Astrocyte (in vitro differentiated cells and primary cell): ENCODE measurements at places on chromosomes 12 and 14. TPM values are rescaled to one million over a fixed set of nuclear protein-coding genes. Genes with fewer than 3 reads are reported as not detected.

Gene TAS2R7
- total RNA-seq, result not detected in 2 replicates

Gene G2E3
- total RNA-seq, result 22.4 and 22.8 TPM in 2 replicates

Gene PUS1
- total RNA-seq, result 30.4 and 33.7 TPM in 2 replicates

Gene RAB15
- 32.1 and 36.3 TPM in 2 replicates for total RNA-seq

Gene OAS1
- total RNA-seq, result 132 and 149 TPM in 2 replicates

Gene VDR
- total RNA-seq, result 6.1 and 6.6 TPM in 2 replicates

Gene GALNT8
- total RNA-seq, result 6.4 and 6.8 TPM in 2 replicates

DNA sequence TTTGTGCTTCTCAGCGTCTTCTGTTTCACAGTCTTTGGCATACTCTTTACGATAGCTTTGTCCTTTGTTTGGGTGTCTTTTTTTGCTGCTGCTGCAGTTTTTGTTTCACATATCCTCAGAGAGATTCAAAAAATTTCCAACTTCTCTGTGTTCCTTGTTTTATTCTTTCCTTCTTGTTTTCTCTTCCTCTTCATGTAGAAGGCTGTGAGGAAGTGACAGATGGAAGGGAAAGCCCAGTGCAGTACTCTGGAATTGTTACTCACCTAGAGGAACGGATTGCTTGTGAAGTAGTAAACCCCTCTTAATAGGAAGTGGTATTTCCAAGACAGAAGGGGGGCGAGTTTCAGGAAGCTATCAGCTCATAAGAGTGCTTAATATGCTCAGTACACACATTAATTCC, 1.7 kb downstream of the CREBL2 start:
- no peak for DNase-seq
- H3K27ac ChIP-seq, result no peak overlapping the region
- H3K27me3 ChIP-seq, result no peaks in the 10 kb centered on the region
- H3K4me1 ChIP-seq, result no peaks in the 10 kb centered on the region

DNA sequence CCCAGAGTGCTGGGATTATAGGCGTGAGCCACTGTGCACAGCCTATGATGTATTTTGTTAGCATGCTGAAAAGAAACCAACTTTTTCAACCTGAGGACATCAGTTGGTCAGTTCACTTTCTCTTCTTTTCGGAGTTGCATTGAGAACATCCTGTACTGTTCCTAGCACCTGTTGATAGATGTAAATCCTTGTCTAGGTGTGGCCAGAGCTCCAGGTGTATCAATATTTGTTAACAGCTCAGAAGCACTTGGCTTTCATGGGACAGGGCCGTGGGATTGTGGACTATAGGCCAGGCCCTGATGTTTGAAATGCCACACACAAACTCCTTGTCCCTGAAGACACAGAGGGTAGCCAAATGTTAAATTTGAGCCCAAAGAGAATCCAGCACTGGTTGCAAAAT, 14.9 kb downstream of the HCAR2 start:
- H3K27ac ChIP-seq, result no peak overlapping the region
- no peaks in the 10 kb centered on the region for H3K36me3 ChIP-seq
- no peaks in the 10 kb centered on the region for H3K4me1 ChIP-seq
- no peaks in the 10 kb centered on the region for H3K27me3 ChIP-seq
- no peak for DNase-seq
- H3K4me3 ChIP-seq, result no peak overlapping the region

GRCh38 chr14:53260286-53260685, 107.2 kb upstream of the DDHD1 start:
- H3K4me3 ChIP-seq, result no peak overlapping the region
- no peaks in the 10 kb centered on the region for H3K27me3 ChIP-seq
- H3K36me3 ChIP-seq, result no peaks in the 10 kb centered on the region
- no peak overlapping the region for H3K27ac ChIP-seq

DNA sequence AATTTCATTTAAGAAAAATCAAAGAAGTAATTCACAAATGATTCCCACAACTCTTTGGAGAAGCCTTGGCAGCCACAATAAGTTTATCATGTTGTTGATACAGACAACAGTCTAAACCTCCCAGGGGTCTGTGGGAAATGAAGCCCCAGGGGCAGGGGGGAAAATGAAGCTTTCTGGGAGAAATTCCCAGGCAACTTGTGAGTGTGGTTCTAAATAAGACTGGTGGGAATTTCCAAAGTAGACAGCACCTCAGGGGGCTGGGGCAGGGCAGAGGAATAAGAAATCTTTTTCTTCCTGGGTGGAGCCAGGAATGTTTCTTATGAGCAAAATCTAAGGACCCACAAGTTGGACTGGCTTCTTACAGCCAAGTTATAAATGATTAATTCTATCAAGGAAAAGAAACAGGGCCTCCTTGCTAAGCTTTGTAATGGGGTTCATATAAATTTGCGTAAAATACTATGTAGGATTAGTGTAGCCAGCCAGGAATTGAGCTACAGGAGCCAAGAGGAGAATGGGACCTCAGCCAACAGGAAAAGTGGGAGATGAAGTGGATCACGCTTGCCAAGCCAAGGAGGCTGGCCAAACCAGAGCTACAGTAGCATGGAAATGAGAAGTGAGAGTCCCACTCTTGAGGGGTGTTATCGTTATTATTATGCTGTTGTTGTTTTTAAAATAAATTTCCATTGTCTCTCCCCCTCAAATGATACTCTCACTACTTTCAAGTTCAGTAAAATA, 182.9 kb upstream of the FAR2 start:
- no peaks in the 10 kb centered on the region for H3K27me3 ChIP-seq
- no peaks in the 10 kb centered on the region for H3K36me3 ChIP-seq
- H3K4me1 ChIP-seq, result peaks cover 3% of the 10 kb centered on the region
- H3K4me3 ChIP-seq, result no peak overlapping the region
- peak; percentile 77 for DNase-seq
- no peak overlapping the region for H3K27ac ChIP-seq

DNA sequence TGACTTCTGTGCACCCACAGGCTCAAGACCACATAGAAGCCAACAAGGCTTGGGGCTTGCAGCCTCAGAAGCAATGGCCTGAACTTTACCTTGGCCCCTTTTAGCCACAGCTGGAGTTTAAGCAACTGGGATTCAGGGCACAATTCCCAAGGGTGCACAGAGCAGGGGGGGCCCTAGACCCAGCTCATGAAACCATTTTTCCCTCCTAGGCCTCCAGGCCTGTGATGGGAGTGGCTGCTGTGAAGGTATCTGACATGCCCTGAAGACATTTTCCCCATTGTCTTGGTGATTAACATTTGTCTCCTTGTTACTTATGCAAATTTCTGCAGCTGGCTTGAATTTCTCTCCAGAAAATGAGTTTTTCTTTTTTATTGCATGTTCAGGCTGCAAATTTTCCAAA, 21.9 kb downstream of the GABARAPL1 start:
- H3K36me3 ChIP-seq, result no peaks in the 10 kb centered on the region
- no peak for DNase-seq
- no peaks in the 10 kb centered on the region for H3K27me3 ChIP-seq
- H3K4me3 ChIP-seq, result no peak overlapping the region

- no peak for DNase-seq
- no peak overlapping the region for H3K27ac ChIP-seq
- H3K4me1 ChIP-seq, result no peaks in the 10 kb centered on the region
- H3K27me3 ChIP-seq, result no peaks in the 10 kb centered on the region
Observed at GRCh38 chr14:104496095-104496494, 83.5 kb upstream of the C14orf180 start.

DNA sequence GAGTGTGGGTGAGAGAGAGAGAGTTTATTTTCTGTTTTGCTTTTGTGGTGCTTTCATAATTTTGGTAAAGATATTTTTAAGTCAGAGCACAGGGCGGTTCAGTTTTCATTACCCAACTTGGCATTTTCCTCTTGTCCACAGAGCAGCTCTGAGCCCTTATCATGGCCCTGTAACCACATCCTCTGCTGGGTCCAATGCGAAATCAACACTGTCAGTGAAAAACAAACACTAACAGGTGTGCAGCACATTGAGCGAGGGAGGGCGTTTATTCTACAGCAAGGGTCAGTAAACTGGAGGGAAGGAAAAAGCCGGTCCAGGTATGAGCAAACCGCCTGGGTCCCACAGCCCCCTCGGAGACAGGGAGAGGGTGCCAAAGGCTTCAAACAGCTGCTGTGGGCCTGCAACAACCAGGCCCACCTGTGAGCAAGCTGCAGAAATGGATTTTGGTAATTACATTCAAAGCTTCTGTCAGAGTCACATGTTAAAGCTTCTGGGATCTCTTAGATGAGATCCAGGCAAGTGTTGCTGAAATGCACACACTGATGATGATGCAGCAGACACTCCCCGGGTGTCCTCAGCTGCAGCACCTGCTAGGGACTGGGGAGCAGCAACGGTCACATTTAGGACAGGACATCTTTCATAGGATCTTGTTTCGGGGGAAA, 132.7 kb upstream of the DYRK2 start:
- no peak overlapping the region for H3K27ac ChIP-seq
- H3K4me1 ChIP-seq, result peaks cover 5% of the 10 kb centered on the region
- no peak overlapping the region for H3K4me3 ChIP-seq
- peaks cover 4% of the 10 kb centered on the region for H3K27me3 ChIP-seq
- H3K36me3 ChIP-seq, result no peaks in the 10 kb centered on the region

DNA sequence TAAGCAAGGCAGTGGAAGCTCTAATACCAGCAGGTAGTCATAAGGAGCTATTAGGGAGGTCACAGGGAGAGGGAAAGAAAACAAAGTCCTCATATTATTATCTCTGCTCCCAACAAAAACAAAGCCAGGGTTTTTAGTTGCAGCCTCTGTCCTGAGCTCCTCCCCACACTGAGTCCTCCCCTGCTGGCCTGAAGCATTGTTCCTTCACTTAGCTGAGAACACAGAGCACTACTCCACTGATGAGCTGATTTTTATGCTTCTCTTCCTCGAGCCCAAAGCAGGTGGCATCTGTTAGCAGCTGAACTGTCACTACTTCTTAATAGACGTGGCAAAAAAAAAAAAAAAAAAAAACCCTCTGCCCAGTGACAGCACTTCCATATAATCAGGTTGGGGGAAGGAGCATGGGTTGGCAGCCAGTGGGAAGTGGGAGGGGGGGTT, 10.5 kb upstream of the STAC3 start:
- no peak overlapping the region for H3K4me3 ChIP-seq
- DNase-seq, result no peak
- no peaks in the 10 kb centered on the region for H3K4me1 ChIP-seq
- no peak overlapping the region for H3K27ac ChIP-seq
- peaks cover 20% of the 10 kb centered on the region for H3K36me3 ChIP-seq

GRCh38 chr12:53984901-53985691, at the start of gene HOXC10:
Gene HOXC10, plus strand, starts transcription at chr12:53985146. Its CDS starts 114 bp downstream, at chr12:53985260.
- H3K4me1 ChIP-seq, result no peaks in the 10 kb centered on the region
- H3K27ac ChIP-seq, result no peak within 1 kb of the TSS
- H3K27me3 ChIP-seq, result peaks cover 92% of the 10 kb centered on the region
- no peak within 1 kb of the TSS for H3K4me3 ChIP-seq
- H3K36me3 ChIP-seq, result no peaks in the 10 kb centered on the region

DNA sequence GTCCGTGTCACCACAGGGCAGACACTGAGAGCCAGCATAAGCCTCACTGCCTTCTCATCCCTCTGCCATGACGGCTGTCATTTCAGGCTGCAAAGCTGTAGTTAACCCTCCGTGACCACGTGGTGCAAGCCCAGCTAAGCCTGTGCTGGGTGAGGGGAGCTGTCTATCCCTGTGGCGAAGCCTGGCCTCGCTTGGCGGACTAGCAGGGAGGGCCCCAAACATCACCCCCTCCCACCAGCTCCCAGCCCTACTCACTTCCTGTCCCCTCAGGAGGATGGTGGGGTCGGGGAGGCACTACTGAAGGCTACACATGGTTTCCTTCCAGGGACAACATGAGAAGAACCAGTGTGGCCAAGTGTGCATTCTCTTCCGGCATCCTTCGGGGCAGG, 88.2 kb downstream of the CHGA start:
- H3K36me3 ChIP-seq, result no peaks in the 10 kb centered on the region
- no peak for DNase-seq
- H3K27me3 ChIP-seq, result no peaks in the 10 kb centered on the region
- peaks cover 32% of the 10 kb centered on the region for H3K4me1 ChIP-seq

DNA sequence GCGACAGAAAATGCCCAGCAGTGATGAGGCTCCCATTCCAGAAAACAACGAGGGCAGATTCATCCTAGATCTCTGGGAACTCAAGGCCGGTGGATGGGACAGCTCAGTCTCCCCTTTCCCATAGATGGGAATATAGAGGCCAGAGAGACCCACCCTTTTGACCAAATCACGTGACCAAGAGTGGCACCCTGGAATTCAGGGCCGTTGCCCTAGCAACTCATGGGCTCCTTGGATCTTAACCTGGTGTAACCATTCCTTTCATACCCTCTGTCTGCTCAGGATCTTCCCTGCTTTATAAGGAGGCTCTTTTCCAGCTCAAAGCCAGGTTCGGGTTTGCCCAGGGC, 8.4 kb upstream of the LRTM2 start:
- no peak overlapping the region for H3K27ac ChIP-seq
- peaks cover 22% of the 10 kb centered on the region for H3K27me3 ChIP-seq
- H3K4me3 ChIP-seq, result no peak overlapping the region

- H3K27me3 ChIP-seq, result peaks cover 2% of the 10 kb centered on the region
- H3K4me1 ChIP-seq, result no peaks in the 10 kb centered on the region
- no peak for DNase-seq
- H3K4me3 ChIP-seq, result no peak overlapping the region
- no peak overlapping the region for H3K27ac ChIP-seq
- no peaks in the 10 kb centered on the region for H3K36me3 ChIP-seq
Observed at GRCh38 chr14:79180656-79181055, 1010.5 kb downstream of the NRXN3 start.

GRCh38 chr12:109736552-109737108, 23.0 kb downstream of the FAM222A start:
- H3K27ac ChIP-seq, result no peak overlapping the region
- H3K36me3 ChIP-seq, result no peaks in the 10 kb centered on the region
- peaks cover 6% of the 10 kb centered on the region for H3K4me1 ChIP-seq
- peak; percentile 29 for DNase-seq
- H3K27me3 ChIP-seq, result peaks cover 18% of the 10 kb centered on the region

DNA sequence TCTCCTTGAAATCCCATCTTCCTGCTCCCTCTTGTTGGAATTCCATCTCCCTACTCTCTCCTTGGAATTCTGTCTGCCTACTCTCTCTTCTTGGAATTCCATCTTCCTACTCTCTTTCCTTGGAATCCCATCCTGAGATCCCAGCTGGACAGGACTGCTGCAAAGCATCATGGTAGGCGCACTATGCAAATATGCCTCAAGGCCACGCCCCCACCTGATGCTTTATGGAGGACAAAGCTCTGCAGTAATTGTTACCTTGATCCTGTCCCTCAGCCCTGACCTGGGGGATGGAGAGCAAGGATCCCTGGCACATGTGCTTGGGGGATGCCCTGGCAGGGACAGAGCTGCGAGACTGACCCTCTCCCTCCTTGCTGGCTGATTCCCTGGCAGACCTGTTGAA, 185.6 kb downstream of the TBX5 start:
- no peaks in the 10 kb centered on the region for H3K27me3 ChIP-seq
- no peaks in the 10 kb centered on the region for H3K4me1 ChIP-seq
- no peak for DNase-seq
